Activated CD4-positive, CD25-positive, alpha-beta regulatory T cell treated with anti-CD3 and anti-CD28 coated beads, Interleukin-2, amount 50 U/mL, for 72 hours (primary cell): ENCODE measurements at places on chromosomes 3 and 15.
A peak's percentile ranks its signal among the peaks of the same experiment; 100 is the strongest.

DNA sequence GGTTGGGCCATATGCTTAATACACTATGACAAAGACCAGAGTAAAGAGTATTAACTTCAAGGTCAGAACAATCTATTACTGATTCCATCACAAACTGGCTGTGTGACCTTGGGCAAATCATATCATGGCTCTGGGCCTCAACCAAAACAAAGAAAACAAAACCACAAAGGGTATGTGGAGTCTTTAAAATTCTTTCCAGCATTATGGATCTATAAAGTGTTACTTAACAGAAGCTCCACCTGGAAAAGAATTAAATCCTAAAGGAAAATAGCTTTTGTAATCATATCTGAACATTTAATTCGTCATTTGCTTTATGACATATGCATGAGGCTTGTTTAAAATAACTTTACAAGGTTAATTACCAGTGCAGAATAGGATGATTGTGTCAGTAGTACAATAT lies 265.5 kb downstream of the SATB1 start:
- no peak for DNase-seq

- DNase-seq, result no peak
Measured at GRCh38 chr15:51234176-51234927, 104.0 kb downstream of the CYP19A1 start.

- no peak for DNase-seq
Measured at GRCh38 chr15:65258375-65259262, 28.1 kb downstream of the PARP16 start.

GRCh38 chr3:128348805-128349531 lies 117.7 kb downstream of the DNAJB8 start:
- no peak for DNase-seq

DNA sequence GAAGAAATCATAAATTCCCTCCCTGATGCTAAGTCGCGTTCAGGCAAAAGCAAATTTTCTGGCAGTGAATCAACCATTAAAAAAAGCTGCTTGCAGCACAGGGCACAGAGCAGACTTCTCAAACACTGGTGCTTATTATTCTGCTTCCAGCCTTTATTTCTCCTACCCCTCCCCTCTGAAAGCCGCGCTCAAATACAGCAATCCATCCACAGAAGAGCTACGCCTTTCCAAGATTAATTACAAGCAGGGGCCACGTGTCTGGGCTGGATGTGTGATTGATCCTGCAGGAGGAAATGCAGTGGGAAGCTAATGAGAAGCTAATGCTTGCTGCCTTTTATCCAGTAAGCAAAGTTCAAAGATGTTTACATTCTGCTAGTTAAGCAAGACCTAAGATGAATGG lies 134.9 kb upstream of the TOPAZ1 start:
- DNase-seq, result no peak

- no peak for DNase-seq
Measured at GRCh38 chr3:60160822-60161748, 1090.2 kb downstream of the FHIT start.

- DNase-seq, result no peak
Measured at GRCh38 chr3:179615458-179616173, 11.0 kb downstream of the NDUFB5 start.

DNA sequence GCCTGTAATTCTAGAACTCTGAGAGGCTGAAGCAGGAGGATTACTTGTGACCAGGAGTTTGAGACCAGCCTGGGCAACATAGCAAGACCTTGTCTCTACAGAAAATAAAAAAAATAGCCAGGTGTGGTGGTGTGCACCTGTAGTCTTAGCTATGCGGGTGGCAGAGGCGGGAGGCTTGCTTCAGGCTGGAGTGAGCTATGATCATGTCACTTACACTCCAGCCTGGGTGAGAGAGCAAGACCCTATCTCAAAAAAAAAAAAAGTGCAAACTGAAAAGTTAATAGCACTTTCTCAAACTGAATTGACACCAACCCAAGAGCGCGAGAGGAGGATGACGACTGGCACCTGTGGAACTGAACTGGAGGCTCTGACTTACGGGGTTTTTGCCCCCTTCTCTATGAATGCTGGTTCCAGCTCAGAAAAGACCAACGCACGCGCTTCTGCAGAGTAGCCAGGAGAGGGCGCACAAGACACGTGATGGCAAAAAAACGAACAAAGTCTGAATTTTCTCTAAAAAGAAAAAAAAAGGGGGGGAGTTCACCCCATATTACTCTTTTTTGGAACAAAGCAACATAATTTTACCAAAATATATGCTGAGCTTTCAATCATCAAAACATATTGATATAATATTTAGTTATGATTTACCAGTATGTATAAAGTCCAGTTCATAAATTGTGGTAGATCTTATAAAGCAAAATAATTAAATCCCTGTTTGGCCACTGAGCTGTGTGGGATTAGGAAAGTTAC lies 23.7 kb downstream of the CFAP92 start:
- peak; percentile 61 for DNase-seq

DNA sequence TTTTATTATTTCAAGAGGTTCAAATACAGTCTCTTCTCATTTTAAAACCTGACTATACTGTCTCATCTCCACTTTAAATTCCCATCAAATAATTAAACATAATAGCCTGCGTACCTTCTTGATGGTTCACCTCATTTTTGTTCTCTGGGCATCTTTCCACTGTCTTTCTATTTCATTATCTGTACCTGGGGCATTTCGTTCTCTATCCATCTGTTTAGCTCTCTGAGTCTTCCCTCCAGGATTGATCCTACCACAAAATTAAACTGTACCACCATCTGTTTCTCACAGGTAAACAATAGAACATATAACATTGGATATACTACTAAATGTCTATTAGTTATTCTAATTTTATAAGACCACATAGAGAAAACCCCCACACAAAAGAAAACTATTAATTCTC lies 1331.4 kb downstream of the NSUN3 start:
- DNase-seq, result no peak

DNA sequence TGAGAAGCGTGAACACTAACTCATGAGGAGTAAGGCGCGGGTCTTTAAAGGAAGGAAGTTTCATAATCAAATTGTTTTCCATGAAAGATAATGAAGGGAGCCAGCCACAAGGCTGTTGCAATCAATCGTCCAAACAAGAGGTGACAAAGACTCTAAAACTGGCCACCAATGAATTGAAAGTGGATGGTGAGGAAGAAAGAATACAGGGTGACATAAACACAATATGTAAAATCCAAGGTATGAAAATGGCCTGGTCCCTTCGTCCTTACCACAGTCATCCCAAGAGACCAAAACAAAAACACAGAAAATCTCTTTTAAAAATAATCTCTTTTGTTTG lies 12.0 kb downstream of the CD86 start:
- no peak for DNase-seq

- DNase-seq, result no peak
Measured at GRCh38 chr3:9192248-9193025, 57.0 kb downstream of the SRGAP3 start.

GRCh38 chr3:188916934-188917401 lies 254.8 kb upstream of the TPRG1 start:
- no peak for DNase-seq

- no peak for DNase-seq
Measured at GRCh38 chr15:83764201-83764838, 110.4 kb downstream of the ADAMTSL3 start.

- no peak for DNase-seq
Measured at GRCh38 chr3:14831916-14832450, 13.2 kb downstream of the FGD5 start.

GRCh38 chr3:79016587-79017376 lies 751.0 kb downstream of the ROBO1 start:
- no peak for DNase-seq

- DNase-seq, result no peak
Measured at GRCh38 chr3:32870373-32871095, 52.7 kb downstream of the TRIM71 start.

DNA sequence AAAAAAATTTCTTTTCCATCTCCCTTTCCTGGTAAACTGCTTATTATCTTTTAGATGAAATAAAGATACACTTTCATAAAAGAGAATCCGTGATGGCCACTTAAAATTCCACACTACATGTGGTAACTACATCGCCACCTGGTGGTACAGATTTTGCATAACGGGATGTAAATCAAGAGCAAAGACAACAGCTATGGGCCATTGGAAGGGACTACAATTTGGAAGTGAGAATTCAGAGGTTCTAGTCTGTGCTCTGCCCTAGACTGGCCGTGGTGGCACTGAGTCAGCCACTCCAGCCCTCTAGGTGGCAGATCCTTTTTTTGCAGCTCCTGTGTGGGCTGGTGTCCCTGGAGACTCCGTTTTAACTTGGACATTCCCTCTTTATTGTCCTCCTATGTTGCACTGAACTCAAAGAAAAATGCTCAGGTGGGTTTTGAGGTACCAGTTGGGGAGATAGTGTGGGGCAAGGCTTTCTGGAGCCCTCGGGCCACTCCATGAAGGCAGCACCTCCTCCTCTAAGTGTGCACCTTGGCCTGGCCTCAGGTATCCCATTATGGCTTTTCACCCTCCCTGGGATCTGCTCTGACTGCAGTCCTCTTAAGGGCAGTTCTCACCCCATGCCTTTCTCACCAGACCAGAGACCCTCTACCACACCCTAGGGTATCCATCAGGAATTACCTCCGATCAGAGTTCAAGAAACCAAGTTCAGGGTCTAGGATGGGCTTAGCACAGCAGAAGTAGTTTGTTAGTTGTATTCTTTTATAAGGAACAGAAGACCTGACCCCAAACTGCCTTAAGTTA lies 54.9 kb downstream of the SPSB4 start:
- peak; percentile 43 for DNase-seq

GRCh38 chr3:106688464-106688863 lies 688.8 kb upstream of the CCDC54 start:
- no peak for DNase-seq

DNA sequence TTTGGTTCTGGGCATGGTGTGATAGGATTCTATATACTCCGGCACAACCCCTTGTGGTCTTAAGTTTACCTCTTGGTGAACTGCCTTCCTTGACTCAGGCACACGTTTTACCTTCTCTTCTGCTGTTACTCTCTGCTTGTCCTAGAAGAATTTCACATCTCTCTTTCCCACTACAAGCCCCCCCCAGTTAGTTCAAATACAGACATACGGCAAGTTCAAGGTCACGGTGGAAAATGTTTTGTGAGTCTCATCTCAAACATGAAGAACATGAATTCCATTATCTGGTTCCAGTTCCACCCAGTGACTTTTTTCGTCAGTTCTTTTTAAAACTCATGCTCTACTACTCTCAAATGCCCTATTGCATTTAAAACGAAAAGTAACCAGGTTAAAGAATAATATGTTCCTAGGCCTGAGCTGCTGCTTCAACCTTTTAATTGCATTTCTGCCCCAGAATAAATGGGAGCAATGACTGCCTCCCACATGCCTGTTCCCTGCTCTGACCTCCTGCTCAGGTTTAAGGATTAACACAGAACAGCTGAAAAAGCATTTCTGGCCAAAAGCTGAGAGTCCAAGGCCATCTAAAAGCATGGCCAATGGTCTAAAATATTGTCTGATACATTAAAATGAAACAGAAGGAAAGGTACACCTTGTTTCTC lies 132.8 kb downstream of the OSBPL10 start:
- no peak for DNase-seq

DNA sequence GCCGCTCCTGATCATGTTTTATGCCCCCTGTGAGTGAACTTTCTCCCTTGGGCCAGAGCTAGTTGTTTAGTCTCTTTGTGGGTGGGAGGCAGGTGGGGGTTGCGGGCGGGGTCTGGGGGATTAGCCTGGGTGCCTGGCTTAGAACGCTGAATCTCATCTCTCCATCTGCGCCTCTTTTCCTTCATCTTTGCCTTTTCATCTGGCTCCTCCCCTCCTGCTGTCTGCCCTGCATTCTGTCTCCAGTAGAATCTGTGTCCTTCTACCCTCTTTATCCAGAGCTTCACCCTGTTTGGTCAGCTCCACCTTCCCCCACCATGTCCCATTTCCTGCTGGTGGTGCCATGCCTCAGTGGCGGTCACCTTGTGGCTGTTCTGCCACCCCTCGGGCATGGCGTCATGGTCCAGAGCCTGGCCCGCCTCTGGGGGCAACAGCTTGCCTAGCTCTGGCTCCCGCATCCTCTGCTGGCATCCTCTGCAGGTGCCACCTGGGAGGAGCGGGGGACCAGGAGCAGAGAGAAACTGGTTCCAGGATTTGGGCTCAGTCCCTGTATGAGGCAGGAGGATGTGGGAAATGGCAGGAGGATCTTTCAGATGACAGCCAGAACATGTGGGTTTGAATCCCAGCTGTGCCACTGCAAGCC lies 44.3 kb downstream of the PDIA5 start:
- no peak for DNase-seq

DNA sequence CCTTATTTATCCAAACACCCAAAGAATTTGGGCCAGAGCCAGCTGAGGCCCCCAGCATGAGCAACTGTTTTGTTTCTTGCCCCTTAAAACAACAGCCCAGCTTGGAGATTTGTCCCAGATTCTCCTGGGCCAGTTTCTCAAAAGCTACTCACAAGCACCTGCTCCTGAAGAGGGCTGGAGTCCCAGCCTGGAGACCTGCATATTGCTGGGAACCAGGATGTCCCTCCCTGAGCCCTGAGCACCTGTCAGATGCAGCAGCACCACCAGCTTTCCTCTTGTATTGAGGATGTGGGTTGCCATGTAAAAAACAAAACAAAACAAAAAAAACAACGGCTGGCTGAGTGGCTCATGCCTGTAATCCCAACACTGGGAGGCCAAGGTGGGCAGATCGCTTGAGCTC lies 7.0 kb upstream of the RFT1 start:
- DNase-seq, result no peak

GRCh38 chr3:31505371-31506048 lies 27.2 kb upstream of the STT3B start:
- no peak for DNase-seq

DNA sequence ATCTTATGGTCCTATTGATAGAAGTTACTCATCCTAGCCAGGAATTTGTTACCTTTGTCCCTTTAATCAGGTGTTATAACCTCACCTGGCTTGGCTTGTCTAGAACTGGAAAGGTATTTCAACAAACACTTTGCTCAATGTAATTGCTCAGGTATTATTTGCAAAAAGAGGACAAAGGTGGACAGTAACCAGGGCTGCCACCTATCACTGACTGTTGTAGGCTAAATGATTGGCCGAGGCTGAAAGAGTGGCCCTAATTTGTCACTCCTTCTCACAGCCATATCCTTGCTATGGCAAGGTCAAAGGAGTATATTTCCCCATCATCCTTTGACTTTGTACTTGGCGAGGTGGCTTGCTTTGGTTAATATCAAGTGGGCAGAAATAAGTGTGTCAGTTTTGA lies 2.7 kb upstream of the SELENOS start:
- DNase-seq, result no peak
